ENCODE measurements at places on chromosomes 5 and 9.

- DNase-seq, result no peak
Measured at GRCh38 chr5:10689391-10690081, 71.5 kb downstream of the DAP start.

DNA sequence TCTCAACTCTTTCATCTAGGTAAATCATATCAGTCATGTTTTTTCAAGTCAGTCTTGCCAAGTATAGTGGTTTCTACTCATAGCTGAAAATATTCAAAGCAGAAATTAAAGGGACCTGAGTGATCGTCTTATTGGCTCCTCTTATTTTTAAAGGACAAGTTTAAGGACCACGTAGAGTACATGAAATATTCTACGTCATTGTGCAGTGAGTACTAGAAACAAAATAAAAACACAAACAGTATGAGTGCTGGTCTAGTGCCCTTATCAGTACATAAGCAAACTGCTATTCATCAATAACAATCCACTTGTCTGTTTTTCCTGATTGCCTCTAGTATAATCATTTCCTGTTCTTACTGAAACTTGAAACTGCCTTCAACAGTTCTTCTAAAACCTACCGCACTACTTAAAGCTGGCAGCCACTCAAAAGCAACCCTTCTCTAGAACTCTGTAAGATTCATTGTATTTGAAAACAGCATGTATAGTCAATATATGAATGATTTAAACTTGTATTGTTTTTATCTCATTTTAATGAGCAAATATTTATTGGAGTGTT, 853.7 kb downstream of the TAF11L14 start:
- no peak for DNase-seq

DNA sequence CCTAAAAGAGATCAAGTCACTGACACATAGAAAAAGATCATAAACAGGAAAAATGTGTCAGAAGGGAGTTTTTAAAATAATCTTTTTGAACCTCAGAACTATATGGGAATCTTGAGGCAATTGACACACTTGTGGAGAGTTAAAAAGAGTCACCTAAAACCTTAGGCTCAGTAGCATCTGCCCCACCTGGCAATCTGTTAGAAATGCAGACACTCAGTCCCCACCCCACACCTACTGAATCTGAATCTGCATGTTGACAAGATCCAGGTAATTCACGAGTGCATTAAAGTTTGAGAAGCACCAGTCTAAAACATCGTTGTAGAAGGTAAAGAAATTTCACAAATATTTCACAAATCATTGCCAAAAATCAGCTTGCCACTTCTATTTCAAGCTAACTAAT, 388.3 kb downstream of the NR2F1-AS1 start:
- no peak for DNase-seq

DNA sequence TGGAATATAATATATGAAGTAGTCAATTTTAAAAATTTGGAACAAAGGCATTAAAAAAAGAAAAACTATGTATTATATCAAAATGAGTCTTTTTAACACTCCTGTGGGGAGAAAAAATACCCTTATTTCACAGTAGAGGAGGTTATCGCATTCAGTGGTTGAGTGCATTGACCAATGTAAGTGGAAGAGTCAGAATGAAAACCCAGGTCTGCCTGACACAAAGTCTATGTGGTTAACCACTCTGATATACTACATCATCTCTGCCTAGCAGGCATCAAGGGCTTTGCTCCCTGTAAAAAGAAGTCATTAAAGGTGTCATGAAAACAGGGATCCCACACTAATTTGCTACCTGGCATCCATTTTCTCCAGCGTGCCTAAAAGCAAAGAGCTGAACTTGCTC, 417.2 kb upstream of the C9orf72 start:
- no peak for DNase-seq

DNA sequence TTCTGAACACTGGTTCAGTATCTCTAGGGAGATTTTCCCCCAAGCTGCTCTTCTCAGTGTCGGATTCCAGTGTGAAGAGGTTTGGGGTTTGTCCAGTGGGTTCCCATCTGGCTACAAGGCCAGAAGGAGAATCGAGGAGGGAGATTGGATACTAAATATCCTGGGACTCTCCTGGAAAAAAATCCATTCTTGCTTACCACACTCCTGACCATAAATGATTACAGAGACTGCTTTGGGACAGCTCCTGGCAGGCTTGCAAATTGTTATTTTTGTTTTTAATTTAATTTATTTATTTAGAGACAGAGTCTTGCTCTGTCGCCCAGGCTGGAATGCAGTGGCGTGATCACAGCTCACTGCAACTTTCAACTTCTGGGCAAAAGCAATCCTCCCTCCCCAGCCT, 4.7 kb upstream of the SUSD1 start:
- no peak for DNase-seq

All from activated CD4-positive, alpha-beta T cell treated with anti-CD3 and anti-CD28 coated beads for 24 hours (primary cell).